ENCODE measurements at places on chromosomes 5 and 9.

GRCh38 chr5:145960848-145961600 is 24.6 kb downstream of the SH3RF2 start:
- DNase-seq, result no peak

GRCh38 chr5:1063661-1064382 is 48.0 kb downstream of the SLC12A7 start:
- DNase-seq, result no peak

DNA sequence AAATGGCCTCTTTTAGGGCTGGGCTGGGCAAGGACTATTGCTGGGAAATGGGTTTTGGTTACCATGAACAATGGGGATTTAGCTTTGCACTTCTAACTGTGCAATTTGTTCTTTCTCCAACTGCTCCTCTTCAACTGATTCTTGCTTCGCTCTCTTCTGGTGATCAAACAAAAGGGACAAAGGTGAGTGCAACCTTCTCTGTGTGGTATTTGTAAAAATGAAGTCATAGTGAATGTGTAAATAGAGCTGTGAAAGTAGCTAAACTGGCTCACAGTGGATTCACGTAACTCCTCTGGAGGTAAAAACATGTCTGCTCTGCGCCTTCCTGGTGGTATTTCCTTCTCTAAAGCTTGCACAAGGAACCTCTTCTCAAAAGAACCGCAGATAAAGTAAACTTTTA is 20.9 kb upstream of the SPINK14 start:
- DNase-seq, result no peak

DNA sequence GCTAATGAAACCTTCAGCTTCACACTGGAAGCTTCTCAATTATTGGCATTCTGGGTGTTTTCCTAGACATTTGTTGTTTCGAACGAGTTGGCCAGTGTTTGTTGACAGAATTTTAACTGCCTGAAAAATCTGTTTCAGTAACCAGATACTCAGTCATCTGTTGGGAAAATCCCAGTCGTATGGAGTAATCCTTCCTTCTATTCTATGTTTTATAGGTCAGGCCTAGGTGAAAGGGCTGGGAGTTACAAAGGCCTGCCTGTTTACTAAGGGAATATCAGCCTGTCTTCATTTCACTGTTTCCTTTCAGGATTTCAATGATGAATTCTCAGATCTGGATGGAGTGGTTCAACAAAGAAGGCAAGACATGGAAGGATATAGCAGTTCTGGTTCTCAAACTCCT is 59.9 kb downstream of the GRAMD2B start:
- no peak for DNase-seq

GRCh38 chr9:79604149-79604548 is 32.4 kb downstream of the TLE4 start:
- DNase-seq, result no peak

GRCh38 chr5:104347119-104347708 is 784.6 kb upstream of the NUDT12 start:
- DNase-seq, result no peak

GRCh38 chr5:158995694-158996173 is 104.0 kb downstream of the EBF1 start:
- no peak for DNase-seq

GRCh38 chr5:31894141-31894540 is 255.2 kb downstream of the PDZD2 start:
- no peak for DNase-seq

GRCh38 chr9:122263699-122264349 is 816 bp downstream of the RBM18 start:
- DNase-seq, result no peak

DNA sequence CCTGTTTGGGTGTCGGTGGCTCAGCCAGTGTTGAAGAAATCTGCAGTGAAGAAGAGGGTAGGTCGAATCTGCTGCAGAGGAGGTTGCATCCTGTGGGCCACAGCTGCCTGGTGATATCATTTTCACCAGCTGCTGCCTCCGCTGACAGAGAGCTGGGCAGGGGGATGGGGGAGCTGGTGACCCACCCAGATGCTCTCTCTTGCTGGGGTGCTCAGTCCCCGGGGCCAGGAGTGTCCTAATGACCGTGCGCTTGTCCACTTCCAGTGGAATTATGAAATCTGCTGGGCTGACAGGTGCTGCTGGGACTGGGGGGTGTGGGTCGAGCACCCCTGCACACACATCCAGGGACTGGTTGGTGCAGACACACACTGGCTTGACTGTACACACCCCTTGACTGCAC is 83.2 kb upstream of the IRX4 start:
- no peak for DNase-seq

GRCh38 chr5:173623296-173623771 is 6.9 kb upstream of the BOD1 start:
- no peak for DNase-seq

DNA sequence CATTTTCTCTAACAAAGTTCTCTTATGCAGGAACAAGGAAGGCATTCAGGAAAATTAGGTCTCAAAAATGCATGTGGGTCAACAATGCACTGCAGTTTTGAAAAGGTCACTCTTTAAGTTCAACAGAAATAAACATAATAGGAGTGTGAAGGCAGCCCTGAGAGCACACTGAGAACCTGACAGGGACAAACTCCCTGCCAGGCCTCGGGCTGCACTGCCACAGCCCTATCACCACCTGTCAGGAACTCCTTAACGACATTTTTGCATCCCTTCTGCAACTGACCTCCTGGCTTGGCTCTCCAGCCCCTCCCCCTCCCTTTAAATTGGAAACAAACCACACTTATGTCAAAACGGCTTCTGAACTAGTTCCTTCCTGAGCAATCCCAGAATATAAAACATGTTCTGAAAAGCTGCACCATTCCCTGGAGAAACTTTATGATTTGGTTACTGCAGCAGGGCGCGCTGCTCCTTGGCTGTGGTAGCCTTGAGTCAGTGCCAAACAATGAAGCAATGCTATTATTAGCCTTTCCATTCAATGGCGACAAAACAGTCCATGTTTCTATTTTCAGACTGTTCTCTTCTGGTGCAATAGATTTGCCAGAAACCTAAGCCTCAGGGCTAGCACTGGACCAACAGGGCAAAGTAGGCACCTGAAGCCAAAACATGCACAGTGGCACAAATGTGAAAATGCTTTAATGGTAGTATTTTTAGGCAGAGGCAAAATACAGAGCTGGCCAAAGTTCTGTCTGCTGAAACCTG is 160.1 kb upstream of the ZNF608 start:
- DNase-seq, result no peak

GRCh38 chr5:134563962-134564361 is 38.5 kb downstream of the JADE2 start:
- no peak for DNase-seq

DNA sequence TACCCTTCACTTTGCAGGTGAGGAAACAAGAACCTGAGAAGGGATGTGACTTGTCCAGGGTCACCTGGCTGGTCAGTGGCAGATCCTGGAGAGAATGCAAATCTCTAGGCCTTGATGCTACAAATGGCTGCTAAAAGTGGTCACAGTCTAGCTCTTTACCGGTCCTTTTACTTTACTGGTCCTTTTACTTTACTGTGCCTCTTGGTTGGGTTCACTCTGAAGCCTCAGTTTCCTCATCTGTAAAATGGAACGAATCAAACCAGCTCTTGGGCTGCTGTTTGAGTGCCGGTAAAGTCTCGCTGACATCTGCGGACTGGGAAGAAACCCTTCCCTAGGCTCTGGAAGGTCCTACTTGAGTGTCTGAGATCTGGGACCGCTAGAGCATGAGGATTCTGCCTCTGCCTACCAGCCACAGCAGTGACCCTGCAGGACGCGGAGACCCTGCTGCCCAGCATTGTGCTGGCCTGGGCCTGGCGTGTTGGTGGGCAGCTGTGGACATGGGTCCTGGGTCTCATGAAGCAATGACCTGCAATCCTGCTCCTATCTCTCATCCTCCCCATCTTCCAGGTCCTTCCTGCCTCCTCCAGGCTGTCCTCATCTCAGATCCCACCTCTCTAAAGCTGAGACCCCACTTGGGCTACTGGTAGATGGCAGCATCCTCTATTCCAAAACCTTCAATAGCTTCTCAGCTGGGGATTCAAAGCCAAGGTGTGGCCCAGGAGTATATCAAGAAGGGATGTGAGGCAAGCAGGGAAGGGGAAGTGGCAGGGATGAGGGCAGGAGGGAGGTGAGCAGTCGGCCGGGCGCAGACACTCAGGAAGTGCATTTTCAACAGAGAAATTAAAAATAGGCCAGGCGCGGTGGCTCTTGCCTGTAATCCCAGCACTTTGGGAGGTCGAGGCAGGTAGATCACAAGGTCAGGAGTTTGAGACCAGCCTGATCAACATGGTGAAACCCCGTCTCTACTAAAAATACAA is 13.3 kb downstream of the CORO2A start:
- DNase-seq, result no peak

- no peak for DNase-seq
Measured at GRCh38 chr5:1133108-1133507, 21.2 kb upstream of the SLC12A7 start.

DNA sequence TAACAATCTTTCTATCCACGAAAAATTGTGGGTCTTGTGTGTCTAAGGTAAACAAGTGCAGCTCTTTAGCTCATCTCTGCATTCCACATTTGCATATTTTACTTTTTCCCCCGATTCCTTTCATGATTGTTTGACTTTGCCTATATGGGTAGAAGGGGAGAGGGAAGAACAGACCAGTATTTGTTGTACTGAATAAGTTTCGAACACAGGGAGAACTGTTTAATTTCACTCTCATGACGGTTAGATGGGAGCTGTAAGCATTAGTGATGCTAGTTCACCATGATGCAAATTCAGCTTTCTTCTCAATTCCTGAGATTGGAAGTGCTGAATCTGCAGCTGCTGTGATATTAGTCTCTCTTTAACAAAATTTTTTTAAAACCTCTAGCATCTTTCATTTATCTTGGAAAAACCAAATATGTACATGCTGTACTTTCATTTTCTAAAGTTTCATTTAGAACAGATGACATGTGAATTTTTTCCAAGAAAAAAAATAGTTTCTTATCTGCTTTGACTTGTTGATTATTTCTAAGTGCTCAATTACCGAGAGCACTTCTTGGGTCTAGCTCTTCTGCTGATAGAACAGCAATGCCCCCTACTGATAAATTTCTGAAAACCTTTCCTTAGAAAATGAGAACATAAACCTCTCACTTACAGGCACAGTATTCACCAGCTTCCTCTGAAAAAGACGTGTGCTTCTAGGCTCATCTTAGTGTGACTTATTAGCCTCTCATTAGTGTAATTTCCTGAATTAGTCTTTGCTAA is 149.5 kb downstream of the BAAT start:
- no peak for DNase-seq

DNA sequence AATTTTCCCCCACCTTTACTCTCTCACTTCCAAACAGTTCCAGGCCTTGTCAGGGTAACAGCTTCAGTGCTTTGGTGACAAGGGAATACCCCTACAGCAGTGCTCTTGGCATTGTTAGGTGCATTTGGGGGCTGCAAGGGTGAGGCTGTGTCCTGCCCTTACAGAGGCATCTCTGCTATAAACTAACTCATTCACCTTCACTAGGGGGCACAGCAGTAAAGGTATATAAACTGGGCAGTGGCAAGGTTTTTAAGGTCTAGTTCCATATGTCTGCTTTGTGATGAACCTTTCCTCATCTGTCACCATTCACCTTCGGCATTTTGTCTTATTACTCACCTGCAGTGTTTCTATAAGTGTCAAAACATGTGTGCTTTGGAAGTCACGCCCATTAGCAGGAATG is 79.1 kb upstream of the GPR151 start:
- no peak for DNase-seq

DNA sequence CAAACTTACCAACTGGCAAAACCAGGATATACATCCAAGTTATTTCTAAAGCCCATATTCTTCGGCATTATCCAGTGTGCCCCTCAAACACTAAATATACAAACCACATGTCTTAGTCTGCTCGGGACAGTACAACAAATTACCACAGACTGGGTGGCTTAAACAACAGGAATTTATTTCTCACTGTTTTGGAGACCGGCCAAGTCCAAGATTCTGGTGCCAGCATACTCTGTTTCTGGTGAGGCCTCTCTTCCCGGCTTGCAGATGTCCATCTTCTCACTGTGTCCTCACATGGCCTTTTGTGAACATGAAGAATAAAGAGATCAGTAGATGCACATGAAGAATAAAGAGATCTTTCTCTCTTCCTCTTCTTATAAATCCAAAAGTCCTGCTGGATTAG is 12.9 kb upstream of the SLCO6A1 start:
- no peak for DNase-seq

GRCh38 chr5:142654578-142655058 is 31.3 kb downstream of the FGF1 start:
- no peak for DNase-seq

GRCh38 chr5:140883373-140883772 is 1.4 kb downstream of the PCDHA13 start:
- no peak for DNase-seq

GRCh38 chr9:28407351-28407750 is 834.1 kb upstream of the C9orf72 start:
- no peak for DNase-seq

DNA sequence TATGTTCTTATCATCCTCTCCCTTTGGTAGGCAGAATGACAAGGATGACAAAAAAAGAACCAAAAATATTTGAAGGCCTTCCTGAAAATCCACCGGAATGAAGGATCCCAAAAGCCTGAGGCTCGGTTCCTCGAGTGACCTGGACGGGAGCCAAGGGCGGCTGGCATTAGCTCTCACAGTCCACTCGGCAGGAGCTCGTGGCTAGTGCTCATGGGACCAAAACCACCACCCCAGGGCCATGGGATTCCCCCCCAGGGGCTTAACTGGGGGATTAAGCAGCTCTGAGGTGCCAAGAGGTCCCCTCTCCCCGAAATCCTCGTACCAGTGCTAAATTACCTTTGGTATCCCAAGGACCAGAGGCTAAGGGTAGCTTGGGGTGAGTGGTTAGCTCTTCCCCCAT is 586 bp upstream of the PDZD2 start:
- DNase-seq, result no peak

- DNase-seq, result no peak
Measured at GRCh38 chr9:133739408-133740280, 1.5 kb upstream of the SARDH start.

DNA sequence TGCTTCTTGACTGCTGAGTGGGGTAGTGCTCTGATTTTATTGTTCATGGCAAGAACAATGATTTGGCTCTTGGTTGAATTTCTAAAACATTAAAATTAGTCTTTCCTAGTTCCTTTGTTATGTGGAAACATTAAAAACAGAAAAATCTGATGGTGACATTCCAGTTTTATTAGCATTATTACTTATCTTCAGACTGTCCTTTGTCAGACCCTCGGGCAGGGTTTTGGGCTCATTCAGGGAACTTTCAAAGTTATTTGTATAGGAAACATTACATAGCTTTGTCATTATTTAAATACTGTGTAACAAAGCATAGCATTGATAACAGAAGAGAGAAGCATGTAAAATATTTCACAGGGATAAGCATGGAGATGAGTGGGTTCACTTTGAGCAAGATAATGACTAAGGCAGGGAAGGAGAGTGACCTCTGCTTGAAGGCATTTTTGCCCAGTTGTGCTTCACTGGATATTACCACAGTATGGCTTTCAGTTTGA is 119.9 kb downstream of the KDM4C start:
- no peak for DNase-seq

- DNase-seq, result no peak
Measured at GRCh38 chr5:5288201-5288600, 134.3 kb upstream of the ICE1 start.

- DNase-seq, result no peak
Measured at GRCh38 chr5:100694100-100694499, 158.9 kb downstream of the FAM174A start.

GRCh38 chr9:136988872-136989271 is 3.4 kb upstream of the PAXX start:
- DNase-seq, result no peak

Measured in T-helper 9 cell (primary cell).